Skin of body (tissue), 3 donors: ENCODE measurements at places on chromosomes 13 and 19. TPM values are rescaled to one million over a fixed set of nuclear protein-coding genes. Genes with fewer than 3 reads are reported as not detected.

Gene MIR17HG
- 12.0 TPM for total RNA-seq

Gene FGF14
- total RNA-seq: 1.6 TPM

Gene ZNF850
- 4.5 TPM for total RNA-seq

Gene CNFN
- total RNA-seq: 11.0 TPM

Gene TTC9B
- total RNA-seq: not detected

Gene PSMD8
- total RNA-seq: 121 TPM

Gene ZNF493
- total RNA-seq: 60.5 TPM

Gene ITGBL1
- 5.0 TPM for total RNA-seq

Gene TICAM1
- total RNA-seq: 3.6 TPM
